Smooth muscle cell of trachea (primary cell): ENCODE measurements at places on chromosomes 4 and X. TPM values are rescaled to one million over a fixed set of nuclear protein-coding genes. Genes with fewer than 3 reads are reported as not detected.

TMSB15A gene
- total RNA-seq, result 2.0 and 10.2 TPM in 2 replicates

FGD1 gene
- 8.9 and 9.3 TPM in 2 replicates for total RNA-seq

HELQ gene
- total RNA-seq, result 18.6 and 22.2 TPM in 2 replicates

RBMXL3 gene
- total RNA-seq, result not detected in 2 replicates

UCHL1 gene
- total RNA-seq, result 341 and 500 TPM in 2 replicates

MTHFD2L gene
- total RNA-seq, result 10.8 and 13.4 TPM in 2 replicates

UCP1 gene
- total RNA-seq, result not detected in 2 replicates

VEGFC gene
- total RNA-seq, result 29.8 and 37.2 TPM in 2 replicates

PLK4 gene
- 0.66 and 19.2 TPM in 2 replicates for total RNA-seq

ERVMER34-1 gene
- total RNA-seq, result under 0.01 TPM in 1 of 2 replicates, not detected in the other

TRIML2 gene
- 0.33 TPM in 1 of 2 replicates, not detected in the other for total RNA-seq

MAP3K15 gene
- total RNA-seq, result under 0.01 TPM in 1 of 2 replicates, not detected in the other

TACC3 gene
- 4.6 and 31.0 TPM in 2 replicates for total RNA-seq

RNF4 gene
- 51.8 and 60.5 TPM in 2 replicates for total RNA-seq

NAT8L gene
- total RNA-seq, result under 0.01 and 0.17 TPM in 2 replicates
